H1 (cell line): ENCODE measurements at places on chromosomes 6 and 20. TPM values are rescaled to one million over a fixed set of nuclear protein-coding genes. Genes with fewer than 3 reads are reported as not detected.

The C6orf15 gene
- total RNA-seq: not detected in 2 replicates

The RAET1L gene
- total RNA-seq: not detected in 2 replicates

- DNase-seq: no peak
Measured at GRCh38 chr6:118683881-118684872, 32.8 kb upstream of the CEP85L start.

DNA sequence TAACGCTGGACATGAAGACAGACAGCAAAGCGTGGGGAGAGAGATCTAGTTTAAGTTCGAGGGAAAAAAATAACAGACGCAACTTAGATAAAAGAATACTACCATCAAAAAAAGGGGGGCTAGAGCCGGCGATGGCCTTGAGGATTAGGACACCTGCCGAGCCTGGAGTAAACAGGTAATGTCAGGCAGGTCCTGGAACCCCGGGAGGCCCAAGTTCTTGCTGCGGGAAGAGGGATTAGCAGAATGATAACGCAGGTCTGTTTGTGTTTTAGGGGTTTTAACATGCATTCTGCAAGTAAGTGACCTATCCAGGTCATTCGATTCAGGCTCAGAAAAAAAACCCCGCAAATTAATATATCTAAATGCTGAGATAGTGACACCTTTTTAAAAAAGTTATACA is 754 bp upstream of the TMEM170B start:
- no peak for DNase-seq

DNA sequence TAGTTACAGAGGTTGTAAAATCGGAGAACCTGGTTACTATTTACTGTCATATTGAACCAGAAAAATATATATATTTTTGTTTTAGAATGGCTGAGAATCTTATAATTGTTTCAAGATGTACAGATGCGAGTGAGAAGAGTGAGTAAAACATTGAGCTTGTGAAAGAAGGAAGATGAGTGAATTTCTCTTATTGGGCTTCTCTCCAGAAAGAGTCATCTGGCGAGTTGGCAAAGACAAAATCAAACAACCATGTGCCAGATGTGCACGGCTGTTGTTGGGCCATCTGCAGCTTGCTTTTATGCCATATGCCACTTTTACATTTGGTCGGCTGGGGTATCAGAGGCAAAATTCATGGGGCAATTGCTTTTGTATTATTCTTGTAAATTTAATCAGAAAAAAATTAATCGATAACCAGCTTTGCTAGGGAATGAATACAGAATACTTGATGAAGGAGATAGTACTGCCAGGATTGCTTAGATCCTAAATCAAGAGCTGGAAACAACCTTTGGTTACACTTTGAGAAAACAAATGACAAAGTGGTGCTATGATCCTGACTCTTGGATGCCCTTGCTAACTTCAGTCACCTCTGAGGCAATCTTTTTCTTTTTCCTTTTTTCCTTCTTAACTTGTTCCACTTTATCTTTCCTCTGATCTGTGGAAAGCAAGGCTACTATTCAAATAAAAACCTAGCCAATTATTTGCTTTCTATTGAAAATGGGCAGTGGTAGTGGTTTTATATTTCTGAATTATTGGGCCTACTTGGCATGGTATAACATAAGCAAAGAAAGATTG is 97.1 kb upstream of the GRIK2 start:
- DNase-seq: no peak

DNA sequence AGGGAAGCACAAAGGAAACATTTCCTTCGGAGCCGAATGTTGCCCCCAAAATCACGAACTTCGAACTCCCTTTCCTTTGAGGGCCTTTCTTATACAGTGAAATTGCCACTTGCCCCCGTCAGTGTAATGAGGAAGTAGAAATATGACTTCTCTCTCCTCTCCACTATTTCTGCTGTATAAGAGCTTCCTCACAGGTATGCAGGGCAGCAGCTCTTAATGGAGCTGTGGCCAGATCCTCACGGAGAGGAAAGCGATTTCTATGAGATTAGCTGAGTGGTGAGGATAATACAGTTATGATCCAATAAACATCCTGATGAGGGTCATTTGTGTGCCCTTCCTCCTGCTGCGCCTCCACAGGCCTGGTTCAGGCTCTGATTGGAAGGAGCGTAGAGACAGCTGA is 10.8 kb upstream of the CPNE5 start:
- no peak for DNase-seq

- no peak for DNase-seq
Measured at GRCh38 chr6:125985522-125985921, 818 bp upstream of the TRMT11 start.

The PKIB gene
- total RNA-seq: 72.0 and 73.3 TPM in 2 replicates
